Cardiac septum (tissue), 1 donor: ENCODE measurements at places on chromosomes 7 and 10.

GRCh38 chr10:71631007-71631861 is 88.3 kb downstream of the C10orf105 start:
- no peak for DNase-seq

DNA sequence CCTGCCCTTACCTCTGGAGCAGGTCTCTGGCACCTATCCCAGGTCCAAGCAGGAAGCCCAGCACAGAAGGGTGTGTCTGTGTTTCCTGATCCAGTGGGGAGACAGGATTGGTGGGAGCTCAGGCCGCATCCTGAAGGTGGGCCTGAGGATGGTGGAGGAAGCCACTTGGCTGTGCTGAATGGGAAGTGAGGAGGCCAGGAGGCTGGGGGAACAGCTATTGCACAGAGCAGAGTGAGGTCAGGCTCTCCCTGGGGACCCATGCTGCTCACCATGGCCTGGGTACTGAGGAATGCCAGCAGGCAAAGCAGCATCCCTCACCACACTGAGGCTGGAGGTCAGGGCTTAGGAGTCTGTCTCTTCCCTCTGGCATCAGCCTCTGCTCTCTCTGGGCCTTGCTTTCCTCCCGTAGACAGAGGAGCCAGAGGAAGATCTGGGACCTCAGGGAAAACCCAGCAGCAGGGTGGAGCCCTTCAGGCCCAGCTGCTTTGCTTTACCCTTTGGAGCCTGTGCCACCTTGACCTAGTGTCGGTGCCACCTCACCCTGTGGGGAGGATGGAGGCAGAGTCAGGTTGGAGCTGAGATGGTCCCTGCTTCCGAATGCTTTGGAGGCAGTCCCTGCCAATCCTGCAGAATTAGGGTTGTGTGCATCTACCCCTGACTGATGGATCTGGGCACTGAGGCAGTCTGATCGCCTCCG is 39.0 kb downstream of the CDH23 start:
- no peak for DNase-seq

DNA sequence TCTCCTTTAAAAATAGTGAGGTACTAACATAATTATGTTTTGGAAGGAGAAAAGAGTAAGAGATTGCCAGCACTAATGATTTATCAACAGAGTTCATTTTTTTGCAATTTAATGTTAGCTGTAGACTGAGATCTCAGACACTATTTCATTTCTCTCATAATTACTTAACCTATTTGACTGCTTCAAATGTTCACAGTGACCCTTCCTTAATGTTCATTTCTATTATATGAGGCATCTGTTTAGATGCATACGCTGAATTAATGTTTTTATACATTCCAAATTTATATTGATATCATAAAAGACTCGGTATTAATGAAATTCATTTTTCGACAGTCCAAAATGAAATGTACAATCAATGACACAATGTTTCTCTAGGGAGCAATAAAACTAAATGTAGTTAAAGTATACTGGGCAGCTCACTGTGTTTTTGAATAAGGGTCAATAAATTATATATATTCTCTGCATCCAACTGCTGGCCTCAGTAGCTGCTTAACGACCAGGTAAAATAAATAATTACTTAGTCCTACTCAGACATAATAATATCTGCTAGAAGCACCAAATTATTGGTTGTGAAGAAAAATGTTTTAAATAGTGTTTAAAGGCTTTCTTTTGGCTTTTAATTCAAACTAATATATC is 373.4 kb downstream of the MAGI2 start:
- DNase-seq = no peak

DNA sequence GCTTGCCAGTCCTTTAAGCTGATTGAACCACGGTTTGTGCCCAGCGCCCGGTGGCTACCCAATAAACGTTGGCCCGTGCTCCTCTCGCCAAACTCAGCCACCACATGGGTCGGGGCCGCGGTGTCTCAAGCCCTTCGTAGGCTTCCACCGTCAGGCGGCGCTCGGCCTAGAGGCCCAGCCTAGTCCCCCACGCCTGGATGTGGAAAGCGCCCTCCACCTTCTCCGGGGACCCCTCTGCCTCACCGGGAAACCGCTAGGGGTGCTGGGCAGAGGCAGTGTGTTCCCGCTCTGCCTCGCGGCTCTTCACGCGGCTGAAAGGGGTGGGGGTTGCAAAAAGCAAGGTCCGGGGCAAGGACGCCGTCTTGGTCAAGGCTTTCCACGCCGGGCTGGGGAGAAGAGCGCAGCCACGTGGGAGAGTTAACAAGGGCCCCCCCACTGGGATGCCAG is 29.8 kb downstream of the LEP start:
- no peak for DNase-seq

DNA sequence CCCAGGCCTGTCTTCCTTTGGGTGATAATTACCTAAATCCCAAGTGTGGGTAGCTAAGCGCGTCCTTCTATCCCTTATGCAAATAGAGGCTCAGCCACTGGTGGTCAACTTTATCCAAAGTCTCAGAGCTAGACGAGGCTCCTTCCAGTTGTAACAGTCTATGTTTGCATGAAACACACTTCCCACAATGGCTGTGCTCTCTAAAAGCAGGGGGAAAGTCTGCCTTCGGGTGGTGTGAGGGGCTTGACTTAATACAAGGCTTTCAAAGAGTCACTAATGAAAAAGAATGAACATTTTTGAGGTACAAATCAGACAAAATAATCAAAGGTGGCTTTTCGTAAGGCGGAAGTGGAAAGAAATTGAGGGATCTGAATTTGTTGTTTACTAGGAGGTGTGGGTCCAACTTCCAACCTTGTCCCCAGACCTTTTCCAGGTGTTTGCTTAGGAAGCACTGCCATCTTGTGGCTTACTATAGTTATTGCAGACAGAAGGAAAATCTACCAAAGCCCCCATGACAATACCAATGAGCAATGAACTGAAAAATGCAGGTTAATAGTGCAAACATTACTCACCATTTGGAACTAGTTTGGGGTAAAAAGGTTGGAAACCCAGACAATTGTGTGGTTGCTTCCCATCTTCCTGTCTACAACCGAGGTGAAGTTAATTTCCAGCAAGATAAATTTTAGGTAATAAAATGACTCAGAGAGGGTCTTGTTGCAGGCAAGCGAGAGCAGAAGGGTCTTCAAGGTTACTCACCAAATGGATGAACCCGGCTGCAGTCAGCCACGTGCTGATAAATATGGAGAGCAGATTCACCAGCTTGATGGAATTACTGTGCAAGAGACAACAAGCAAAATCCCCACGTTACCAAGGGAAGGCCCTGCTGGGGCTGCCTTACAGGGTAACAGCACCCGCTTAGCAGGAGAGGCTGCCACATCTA is 525.7 kb downstream of the KCNMA1 start:
- no peak for DNase-seq

GRCh38 chr10:26391701-26392695 is 46.1 kb upstream of the APBB1IP start:
- peak; percentile 84 for DNase-seq

DNA sequence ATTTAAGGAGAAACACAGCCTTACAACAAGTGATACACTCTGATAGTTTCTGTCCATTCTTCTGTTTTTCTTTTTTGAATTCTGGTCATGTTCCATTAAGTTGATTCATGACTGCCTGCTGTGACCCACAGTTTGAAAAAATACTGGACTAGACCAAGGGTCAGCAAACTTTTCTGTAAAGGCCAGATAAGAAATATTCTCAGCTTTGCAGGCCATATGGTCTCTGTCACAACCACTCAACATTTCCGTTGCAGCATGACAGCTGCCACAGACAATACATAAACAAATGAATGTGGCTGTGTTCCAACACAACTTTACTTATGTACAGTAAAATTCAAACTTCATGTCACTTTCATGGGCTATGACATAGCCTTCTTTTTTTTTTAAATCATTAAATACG is 156.7 kb downstream of the PLXNA4 start:
- DNase-seq = no peak

- no peak for DNase-seq
These were observed 239.0 kb downstream of the MGMT start for GRCh38 chr10:129706081-129706480.

DNA sequence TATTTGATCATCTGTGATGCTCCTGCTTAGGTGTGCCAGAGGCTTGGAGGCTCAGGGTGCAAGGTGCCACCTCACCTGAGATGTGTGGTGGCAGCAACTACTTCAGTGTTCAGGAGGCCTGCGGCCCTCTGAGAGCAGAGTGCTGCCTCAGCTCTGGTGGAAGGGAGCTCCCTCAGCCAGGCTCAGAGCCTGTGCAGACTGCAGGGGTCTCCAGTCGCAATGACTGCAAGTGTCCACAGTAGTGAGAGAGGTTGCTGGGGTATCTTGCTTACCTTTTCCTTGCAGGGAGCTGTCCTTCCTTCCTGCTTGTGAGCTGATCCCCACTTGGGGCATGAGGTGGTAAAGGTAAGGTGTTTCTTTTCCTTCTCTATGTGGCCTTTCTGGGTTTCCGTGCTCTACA is 131.0 kb upstream of the GAD2 start:
- no peak for DNase-seq

DNA sequence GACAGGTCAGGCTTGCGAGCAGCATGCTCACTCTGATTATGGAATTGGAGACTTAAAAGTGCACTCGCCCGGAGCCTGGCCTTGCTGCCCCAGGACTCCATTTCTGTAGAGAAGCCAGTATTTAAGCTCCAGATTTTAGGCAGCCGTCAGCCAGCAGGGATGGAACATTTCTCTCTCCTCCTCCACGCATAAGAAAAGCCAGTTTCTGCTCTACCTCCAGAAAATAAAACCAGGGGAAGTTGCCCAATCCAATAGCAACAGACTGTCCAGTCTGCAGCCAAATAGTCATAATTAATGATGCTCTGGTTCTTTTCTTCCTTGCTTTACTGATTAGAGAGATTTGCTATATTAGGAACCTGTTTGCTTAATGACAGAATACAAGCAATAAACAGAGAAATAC is 203.2 kb downstream of the GFRA1 start:
- no peak for DNase-seq

DNA sequence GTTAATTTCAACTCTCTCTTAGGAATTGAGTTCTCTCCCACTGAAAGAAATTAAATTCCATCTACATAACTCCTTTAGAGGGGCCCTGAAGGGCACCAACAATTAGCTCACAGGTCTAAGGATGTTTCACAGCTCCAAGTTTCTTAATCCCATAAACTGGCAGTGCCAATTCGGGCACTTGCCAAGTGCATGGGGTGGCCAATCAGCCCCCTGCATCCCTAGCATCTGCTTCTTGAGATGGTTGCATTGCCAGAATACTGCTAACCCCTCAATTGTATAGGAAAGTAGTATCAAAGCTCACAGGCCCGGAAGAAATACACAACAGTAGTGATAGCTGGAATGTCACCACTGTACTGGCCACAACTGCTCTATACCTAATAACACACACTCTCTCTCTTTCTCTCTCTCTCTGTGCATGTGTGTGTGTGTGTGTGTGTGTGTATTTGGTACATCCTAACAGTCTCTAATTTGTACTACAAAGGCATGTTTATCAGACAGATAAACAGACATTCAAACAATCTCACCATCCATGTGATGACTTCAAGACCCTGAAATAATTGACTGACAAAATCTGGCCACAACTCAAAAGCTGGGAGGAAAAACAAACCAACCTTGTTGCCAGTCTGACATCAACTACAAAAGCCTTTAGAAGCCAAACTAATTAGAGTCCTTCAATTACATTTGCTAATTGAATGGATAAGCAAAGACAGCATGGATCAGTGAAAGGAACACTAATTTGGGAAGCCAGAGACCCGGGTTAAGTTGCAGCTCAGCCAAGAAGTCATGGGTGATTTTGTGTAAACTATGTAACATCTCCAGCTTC is 27.8 kb downstream of the HIBADH start:
- no peak for DNase-seq

DNA sequence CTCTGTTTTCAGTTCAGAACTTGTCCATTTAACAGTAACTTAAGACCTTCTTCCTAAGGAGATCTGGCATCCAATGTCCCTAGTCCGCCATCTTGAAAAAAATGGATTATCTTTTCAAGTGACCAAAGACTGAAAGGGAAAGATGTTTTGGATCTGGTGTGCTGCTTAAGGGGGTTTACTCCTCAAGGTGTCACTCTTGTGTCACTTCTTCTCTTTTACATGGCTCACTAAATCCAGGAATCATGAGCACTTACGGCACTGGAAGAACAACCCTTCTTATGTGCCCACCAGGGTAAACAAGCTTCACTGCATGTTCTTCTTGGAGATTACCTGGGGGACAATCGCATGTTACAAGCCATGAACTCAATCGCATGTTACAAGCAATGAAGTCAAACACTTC is 43.7 kb downstream of the ANXA8 start:
- DNase-seq = no peak

DNA sequence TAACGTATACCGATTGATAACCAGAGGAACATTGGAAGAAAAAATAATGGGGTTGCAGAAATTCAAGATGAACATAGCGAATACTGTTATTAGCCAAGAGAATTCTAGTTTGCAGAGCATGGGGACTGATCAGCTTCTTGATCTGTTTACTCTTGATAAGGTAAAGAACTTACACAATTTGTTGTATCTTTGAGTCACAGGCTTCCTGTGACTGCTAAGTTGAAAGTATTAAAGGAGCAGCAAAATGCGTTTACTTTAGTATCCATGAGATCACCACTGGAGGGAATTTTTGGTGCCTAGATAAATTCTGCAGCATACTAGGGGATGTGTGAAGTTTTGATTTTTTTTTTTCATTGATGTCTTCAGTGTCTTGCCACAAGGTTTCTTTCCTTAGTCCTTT is 103.6 kb downstream of the BTAF1 start:
- no peak for DNase-seq
